ENCODE measurements at places on chromosomes 13 and 19.

DNA sequence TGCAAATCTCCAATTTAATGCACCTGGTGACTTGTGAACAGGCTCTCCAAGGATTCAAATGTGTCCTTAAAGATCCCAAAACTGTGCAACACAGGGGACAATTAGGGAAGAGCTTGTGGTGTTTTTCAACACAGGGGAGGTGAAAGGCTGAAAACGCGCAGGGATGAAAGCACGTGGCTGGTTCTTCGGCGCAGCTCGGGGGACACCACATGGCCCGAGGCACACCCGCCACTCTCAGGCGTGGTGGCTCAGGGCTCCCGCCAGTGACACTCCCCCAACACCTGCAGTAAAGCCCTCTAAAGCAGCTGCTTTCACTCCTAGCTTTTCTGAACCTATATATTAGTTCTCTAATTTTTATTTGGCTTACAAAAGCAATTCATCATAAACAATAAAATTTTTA, 91.9 kb downstream of the SPACA7 start:
- no peak for DNase-seq

- DNase-seq, result no peak
These were observed 38.5 kb upstream of the MAB21L1 start for GRCh38 chr13:35514801-35515502.

GRCh38 chr19:3470500-3471128, 9.7 kb downstream of the SMIM24 start:
- DNase-seq, result no peak

- no peak for DNase-seq
These were observed 4.7 kb downstream of the MAB21L1 start for GRCh38 chr13:35471706-35472322.
